ENCODE measurements at places on chromosomes 2 and 18. TPM values are rescaled to one million over a fixed set of nuclear protein-coding genes. Genes with fewer than 3 reads are reported as not detected.

DNA sequence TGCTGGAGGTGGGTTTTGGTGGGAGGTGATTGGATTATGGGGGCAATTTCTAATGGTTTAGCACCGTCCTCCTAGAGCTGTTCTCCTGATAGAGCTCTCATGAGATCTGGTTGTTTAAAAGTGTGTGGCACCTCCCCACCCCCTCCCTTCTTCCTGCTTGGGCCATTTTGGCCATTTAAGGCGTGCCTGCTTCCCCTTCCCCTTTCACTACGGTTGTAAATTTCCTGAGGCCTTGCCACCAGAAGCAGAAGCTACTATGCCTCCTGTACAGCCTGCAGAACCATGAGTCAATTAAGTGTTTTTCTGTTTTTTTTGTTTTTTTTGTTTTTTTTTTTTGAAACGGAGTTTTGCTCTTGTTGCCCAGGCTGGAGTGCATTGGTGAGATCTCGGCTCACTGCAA, 335.7 kb upstream of the HS6ST1 start:
- DNase-seq = no peak

- DNase-seq = peak; percentile 60
Observed at GRCh38 chr2:85053802-85054201, 79.4 kb upstream of the TCF7L1 start.

Gene LRRC30
- not detected for total RNA-seq

DNA sequence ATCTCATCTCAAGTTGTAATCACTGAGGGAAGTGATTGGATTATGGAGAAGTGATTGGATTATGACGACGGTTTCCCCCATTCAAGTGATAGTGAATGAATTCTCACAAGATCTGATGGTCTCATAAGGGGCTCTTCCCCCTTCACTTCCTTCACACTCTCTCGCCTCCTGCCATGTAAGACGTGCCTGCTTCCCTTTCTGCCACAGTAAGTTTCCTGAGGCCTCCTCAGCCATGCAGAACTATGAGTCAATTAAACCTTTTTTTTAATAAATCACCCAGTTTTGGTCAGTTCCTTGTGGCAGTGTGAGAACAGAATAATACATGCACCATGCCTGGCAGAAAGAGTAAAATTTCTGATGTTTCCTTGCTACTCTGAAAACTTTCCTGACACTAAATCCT, 36.6 kb downstream of the CEP68 start:
- no peak for DNase-seq

DNA sequence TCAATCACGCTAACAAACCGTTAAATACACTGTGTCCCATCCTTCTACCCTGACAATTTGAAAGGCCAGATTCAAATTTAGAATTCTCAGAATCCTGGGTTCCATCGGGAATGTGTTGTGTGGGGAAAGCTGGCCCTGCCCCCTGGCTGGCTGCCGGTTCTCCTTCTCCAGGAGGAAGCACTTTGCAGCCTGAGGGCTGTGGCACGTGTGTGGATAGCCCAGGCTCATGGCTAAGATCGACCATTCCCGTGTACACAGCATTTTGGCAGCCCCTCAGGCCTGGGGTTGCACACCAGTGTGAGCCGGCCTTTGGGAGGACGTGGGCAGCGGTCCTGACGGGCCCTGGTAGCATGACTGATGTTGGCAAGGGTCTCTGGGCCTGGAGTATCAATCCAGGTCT, 51.0 kb upstream of the ROCK2 start:
- no peak for DNase-seq

DNA sequence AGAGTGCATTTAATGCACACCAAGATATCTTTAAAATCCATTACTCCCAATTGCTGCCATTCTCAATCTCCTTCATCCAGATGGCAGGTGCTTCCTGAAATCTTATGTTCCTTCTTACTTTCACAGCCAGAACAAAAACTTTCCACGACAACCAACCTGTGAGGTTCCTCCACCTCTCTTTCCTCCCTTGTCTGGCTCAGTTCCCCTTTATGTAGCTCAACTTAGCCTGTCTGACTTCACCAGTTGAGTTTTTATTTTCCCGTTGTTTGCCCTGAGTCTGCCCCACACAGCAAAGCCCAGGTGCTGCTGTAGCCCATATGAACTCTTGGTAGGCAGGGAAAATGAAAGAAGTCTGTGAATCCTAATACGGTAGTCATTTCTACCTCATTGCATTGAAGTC, 112.5 kb downstream of the MREG start:
- no peak for DNase-seq

Gene CLIP4
- total RNA-seq = 16.1 TPM

- no peak for DNase-seq
Observed at GRCh38 chr2:67865917-67866316, 196.9 kb downstream of the C1D start.

Gene VWA3B
- 0.77 TPM for total RNA-seq

- DNase-seq = peak; percentile 54
Observed at GRCh38 chr18:8946066-8946838, 156.2 kb upstream of the NDUFV2 start.

Gene HOXD11
- total RNA-seq = 14.0 TPM

Gene PER2
- 1.7 TPM for total RNA-seq
